Adrenal gland (tissue), 19 donors: ENCODE measurements at places on chromosomes 1 and 21. TPM values are rescaled to one million over a fixed set of nuclear protein-coding genes. Genes with fewer than 3 reads are reported as not detected.

The CLEC20A gene
- not detected for total RNA-seq

The MYOCOS gene
- not detected for total RNA-seq

The MAGOH gene
- total RNA-seq = 43.9 TPM

GRCh38 chr1:240109130-240109529 is 17.4 kb downstream of the FMN2 start:
- peaks cover 11% of the 10 kb centered on the region for H3K4me1 ChIP-seq
- no peak overlapping the region for H3K4me3 ChIP-seq
- H3K27ac ChIP-seq = no peak overlapping the region

GRCh38 chr1:94303005-94303404 is 65.6 kb upstream of the ARHGAP29 start:
- H3K27me3 ChIP-seq = no peaks in the 10 kb centered on the region
- no peaks in the 10 kb centered on the region for H3K36me3 ChIP-seq
- no peak for DNase-seq
- H3K4me1 ChIP-seq = no peaks in the 10 kb centered on the region

- no peak overlapping the region for H3K4me3 ChIP-seq
- peaks cover 7% of the 10 kb centered on the region for H3K4me1 ChIP-seq
- no peak overlapping the region for H3K27ac ChIP-seq
- no peak for DNase-seq
Observed at GRCh38 chr21:36835383-36835795, 131.1 kb downstream of the HLCS start.

DNA sequence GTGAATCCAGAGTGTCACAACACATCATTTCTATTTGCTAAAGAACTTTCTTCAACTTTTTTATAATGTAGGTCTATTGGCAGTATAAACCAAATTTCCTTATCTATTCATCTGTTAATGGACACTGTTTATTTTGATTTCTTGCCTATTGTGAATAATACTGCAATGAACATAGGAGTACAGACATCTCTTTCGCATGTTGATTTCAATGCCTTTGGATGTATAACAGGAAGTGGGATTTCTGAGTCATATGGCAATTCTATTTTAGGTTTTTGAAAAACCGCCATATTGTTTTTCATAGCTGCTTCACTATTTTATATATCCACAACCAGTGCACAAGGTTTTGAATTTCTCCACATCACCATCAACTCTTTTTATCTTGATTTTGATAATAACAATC is 198.7 kb downstream of the KCNT2 start:
- H3K36me3 ChIP-seq = no peaks in the 10 kb centered on the region
- H3K4me1 ChIP-seq = no peaks in the 10 kb centered on the region
- no peak overlapping the region for H3K4me3 ChIP-seq
